ENCODE measurements at places on chromosomes 5 and 9. TPM values are rescaled to one million over a fixed set of nuclear protein-coding genes. Genes with fewer than 3 reads are reported as not detected.
A peak's percentile ranks its signal among the peaks of the same experiment; 100 is the strongest.

The TMEM252 gene
- total RNA-seq = not detected

DNA sequence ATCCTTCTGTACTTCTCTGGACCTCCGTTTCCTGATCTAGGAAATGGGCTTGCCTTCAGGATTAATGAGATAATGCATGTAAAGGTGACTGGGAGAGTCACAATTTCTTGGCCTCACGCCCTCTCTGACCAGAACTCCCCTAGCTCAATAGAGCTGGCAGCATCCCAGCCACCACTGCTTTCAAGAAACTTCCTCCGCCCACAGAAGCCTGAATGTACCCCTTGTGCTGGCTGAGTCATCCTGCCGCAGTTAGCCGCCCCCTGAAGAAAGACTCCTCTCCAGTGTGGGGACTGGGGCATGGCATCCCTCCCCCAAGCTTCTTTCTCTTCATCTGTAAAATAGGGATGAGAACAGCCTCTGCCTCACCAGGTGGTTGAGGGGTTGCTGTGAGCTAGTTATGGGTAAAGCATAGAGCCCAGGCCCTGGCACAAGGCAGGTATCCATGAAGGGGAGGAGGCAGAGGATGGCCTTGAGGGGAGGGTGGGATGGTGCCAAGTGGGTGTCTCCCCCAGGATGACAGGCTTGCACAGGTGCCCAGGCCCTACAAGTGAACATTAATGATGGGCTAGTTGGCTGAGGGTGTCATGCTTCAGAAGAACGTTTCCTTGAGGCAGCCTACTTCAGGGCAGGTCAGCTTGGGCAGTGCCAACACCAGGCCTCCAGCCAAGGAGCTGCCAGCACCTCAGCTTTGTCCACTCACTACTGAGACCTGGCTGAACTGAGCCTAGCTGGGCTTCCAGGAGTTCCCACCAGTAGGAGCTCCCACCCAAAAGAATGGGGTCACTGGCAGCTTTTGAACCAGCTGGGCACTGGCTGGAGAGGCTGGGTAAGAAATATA, 3.4 kb downstream of the PDLIM4 start:
- peak; percentile 42 for DNase-seq
- no peaks in the 10 kb centered on the region for H3K27me3 ChIP-seq
- H3K4me3 ChIP-seq = peak overlapping the region; percentile 81
- H3K36me3 ChIP-seq = peaks cover 16% of the 10 kb centered on the region

- no peaks in the 10 kb centered on the region for H3K27me3 ChIP-seq
- peaks cover 68% of the 10 kb centered on the region for H3K4me1 ChIP-seq
- peak overlapping the region; percentile 95 for H3K27ac ChIP-seq
- peaks cover 5% of the 10 kb centered on the region for H3K36me3 ChIP-seq
These were observed 103.9 kb downstream of the LHFPL2 start for GRCh38 chr5:78544561-78545201.

GRCh38 chr5:56561-57290, 35.2 kb upstream of the PLEKHG4B start:
- H3K4me3 ChIP-seq = no peak overlapping the region
- DNase-seq = no peak
- no peaks in the 10 kb centered on the region for H3K4me1 ChIP-seq
- H3K27me3 ChIP-seq = peaks cover 51% of the 10 kb centered on the region
- H3K36me3 ChIP-seq = peaks cover 1% of the 10 kb centered on the region

GRCh38 chr5:160339406-160340130, 27.2 kb upstream of the CCNJL start:
- no peak overlapping the region for H3K4me3 ChIP-seq
- no peaks in the 10 kb centered on the region for H3K27me3 ChIP-seq
- H3K27ac ChIP-seq = no peak overlapping the region
- no peak for DNase-seq
- no peaks in the 10 kb centered on the region for H3K36me3 ChIP-seq

The PCDHGA5 gene
- 0.15 TPM for total RNA-seq

DNA sequence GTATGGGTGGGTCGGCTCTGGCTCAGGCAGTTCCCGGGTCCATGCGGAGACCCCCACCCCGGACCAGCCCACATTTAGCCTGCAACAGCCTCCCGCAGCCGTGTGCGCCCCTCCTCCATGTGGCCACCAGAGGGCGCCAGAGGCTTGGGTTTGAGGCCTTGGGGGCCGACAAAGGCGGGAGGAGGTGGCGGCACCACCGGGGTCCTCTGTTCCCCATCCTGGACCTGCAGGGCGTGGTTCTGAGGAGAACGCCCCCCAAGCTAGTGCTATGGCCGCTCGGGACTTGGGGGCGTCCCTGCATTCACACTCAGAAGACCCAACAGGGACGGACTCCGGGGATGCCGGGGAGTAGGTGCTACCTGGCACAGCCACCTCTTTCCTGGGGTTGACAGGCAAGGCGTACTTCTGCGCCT, 16.5 kb downstream of the ASS1 start:
- peaks cover 14% of the 10 kb centered on the region for H3K36me3 ChIP-seq
- H3K4me3 ChIP-seq = no peak overlapping the region
- H3K27ac ChIP-seq = no peak overlapping the region

The ACTBL2 gene
- total RNA-seq = 0.10 TPM

The TNPO1 gene
- total RNA-seq = 132 TPM

DNA sequence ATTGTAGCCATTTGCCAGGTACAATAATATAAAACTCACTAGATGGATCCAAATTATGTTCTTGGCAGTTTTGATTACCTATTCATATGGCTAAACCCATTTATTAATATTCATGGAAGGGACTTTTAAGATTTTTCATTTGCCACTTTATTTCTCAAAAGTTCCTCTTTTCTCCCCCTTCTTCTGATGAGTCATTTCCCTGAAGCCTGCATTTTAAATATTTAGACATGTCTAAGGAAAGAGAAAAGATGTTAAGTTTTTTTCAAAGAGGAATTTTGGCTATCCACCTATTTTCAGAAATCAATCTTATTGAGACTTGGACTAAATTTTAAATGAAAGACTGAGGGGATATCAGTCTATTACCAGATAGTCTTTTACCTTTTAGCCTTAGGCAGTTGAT, 1189.4 kb downstream of the EFNA5 start:
- peaks cover 8% of the 10 kb centered on the region for H3K4me1 ChIP-seq
- H3K27ac ChIP-seq = no peak overlapping the region
- no peaks in the 10 kb centered on the region for H3K36me3 ChIP-seq
- no peaks in the 10 kb centered on the region for H3K27me3 ChIP-seq
- H3K4me3 ChIP-seq = no peak overlapping the region

The BTNL3 gene
- total RNA-seq = not detected

DNA sequence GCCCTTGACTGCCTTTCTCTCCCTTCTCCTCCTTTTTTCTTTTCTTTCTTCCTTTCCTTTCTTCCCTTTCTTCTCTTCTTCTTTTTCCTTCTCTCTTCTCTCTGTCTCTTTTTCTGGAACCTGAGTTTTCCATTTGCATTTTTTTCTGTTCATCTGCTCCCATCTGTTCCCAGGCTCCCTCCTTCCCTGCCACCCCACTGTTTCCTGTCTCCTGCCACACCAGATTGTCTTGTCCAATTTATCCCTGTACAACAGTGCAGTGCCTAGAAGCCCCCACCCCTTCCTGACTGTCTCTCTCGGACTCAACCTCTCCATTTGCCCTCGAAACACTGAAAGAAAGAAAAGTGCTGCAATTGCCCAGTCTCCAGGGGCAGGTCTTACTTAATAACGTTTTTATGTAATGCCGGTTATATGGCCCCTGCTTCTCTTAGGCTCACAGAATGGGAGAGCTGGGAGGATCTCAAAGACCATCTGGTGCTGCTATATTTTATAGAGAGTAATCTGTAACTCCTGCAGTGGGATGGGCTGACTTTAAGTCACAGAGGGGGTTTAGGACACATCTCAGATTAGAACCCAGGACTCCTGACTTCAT, 101.4 kb downstream of the RALGPS1 start:
- peaks cover 2% of the 10 kb centered on the region for H3K4me1 ChIP-seq
- no peaks in the 10 kb centered on the region for H3K27me3 ChIP-seq
- H3K4me3 ChIP-seq = no peak overlapping the region
- H3K27ac ChIP-seq = no peak overlapping the region
- DNase-seq = no peak

GRCh38 chr5:58972301-58972700, 389.4 kb downstream of the RAB3C start:
- no peak overlapping the region for H3K4me3 ChIP-seq
- H3K36me3 ChIP-seq = peaks cover 21% of the 10 kb centered on the region
- H3K27ac ChIP-seq = no peak overlapping the region
- peaks cover 13% of the 10 kb centered on the region for H3K4me1 ChIP-seq
- no peak for DNase-seq

DNA sequence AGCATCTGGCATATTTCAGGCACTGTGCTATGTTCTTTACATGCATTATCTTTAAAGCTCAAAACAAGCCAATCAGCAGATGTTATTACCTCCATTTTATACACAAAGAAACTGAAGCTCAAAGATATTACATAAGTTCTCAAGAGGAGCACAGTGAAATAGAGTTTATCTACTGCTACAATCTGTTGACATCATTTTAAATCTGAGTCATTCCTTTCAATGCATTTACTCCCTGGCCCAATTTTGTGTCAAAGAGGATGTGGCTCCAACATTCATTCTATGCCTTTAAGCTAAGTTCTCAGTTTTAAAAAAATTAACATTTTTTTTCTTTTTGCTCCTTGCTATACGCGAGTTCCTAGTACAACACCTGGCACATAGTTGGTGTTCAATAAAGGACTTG, 486.3 kb upstream of the ZNF462 start:
- H3K27me3 ChIP-seq = no peaks in the 10 kb centered on the region
- no peaks in the 10 kb centered on the region for H3K4me1 ChIP-seq
- H3K4me3 ChIP-seq = no peak overlapping the region
- peaks cover 4% of the 10 kb centered on the region for H3K36me3 ChIP-seq

GRCh38 chr5:77898385-77898784, 122.2 kb upstream of the TBCA start:
- H3K4me1 ChIP-seq = peaks cover 8% of the 10 kb centered on the region
- no peaks in the 10 kb centered on the region for H3K27me3 ChIP-seq
- no peak overlapping the region for H3K27ac ChIP-seq
- DNase-seq = no peak

DNA sequence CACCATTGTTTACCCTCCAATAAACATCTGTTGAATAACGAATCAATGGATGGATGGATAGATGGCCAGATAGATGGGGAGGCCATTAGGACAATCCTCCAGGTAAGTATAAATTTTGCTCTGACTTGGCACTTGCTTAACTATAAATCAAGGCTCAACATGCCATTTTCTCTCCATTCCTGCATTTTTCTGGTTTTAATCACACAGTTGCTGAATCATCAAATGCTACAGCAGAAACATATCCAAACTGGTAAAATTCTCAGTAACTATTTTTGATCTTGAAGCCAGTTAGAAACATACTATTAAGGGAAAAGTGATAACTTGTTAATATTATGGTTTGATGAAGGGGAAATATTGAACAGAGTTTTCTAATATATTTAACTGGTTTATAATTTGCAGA, 71.5 kb upstream of the MTAP start:
- no peaks in the 10 kb centered on the region for H3K4me1 ChIP-seq
- H3K27ac ChIP-seq = no peak overlapping the region
- DNase-seq = no peak

The ROPN1L gene
- total RNA-seq = 0.39 TPM

Data from chondrocyte (in vitro differentiated cells).